ENCODE measurements at places on chromosomes 2 and 18.

DNA sequence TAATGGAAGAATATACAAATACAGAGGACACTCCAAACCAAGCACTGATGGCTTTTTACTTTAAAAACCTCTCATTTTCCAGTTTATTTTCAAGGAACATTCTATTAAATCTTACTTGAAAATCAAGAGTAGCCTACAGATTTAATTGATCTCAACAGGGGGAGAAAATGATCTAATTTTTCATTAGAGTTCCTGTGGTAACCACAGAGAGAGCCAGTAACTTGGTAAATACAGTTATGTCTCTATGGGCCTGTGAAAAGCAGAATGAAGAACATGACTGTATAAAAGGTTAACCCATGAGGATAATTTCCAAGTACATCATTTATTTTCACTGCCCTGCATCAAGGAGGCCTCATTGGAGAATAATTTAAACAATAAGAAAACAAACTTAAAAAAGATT lies 39.8 kb upstream of the ITPRID2 start:
- no peak for DNase-seq

DNA sequence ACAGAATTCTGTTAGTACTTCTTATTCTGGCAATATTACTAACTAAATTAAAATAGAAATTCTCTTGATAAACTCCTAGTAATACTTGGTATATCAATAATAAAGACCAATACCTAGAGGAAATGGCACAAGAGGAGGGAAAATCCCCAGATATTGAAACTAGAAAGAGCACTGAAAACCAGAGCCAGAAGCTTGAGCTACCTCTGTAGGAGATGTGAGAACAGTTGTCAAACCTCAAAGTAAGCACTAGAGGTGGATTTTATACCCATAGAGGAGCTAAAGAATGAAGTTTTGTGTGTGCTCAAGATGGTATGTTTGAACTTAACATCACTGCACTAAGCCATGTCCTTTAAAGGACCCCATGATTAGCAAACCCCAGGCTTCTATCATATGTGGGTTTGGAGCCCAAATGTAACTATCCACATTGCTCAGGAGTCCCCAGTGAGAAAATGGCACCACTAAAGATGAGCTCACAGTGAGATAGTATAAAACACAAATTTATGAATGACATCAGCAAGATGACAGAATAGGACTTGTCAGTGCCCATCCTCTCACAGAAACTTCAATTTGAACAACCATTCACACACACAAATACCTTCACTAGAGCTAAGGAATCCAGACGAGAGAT lies 122.1 kb downstream of the PKP4 start:
- DNase-seq: no peak

DNA sequence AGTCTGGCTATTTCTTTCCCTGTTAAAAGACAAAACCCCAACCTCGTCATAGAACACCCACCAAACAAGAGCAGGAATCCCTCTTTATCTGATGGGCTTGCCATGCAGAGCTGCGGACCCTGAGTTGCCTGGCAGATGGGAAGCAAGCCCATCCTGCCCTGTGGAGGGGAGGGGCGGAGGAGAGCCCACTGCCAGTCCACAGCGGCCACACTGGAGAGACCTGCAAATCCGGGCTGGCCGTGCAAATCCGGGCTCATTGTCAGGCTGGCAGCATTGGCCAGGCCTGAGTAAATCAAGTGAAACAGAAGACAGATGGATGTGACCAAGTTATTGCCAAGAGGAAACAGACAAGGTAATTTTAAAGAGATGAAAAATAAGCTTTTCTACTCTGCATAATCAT lies 22.0 kb downstream of the MYL12B start:
- no peak for DNase-seq

DNA sequence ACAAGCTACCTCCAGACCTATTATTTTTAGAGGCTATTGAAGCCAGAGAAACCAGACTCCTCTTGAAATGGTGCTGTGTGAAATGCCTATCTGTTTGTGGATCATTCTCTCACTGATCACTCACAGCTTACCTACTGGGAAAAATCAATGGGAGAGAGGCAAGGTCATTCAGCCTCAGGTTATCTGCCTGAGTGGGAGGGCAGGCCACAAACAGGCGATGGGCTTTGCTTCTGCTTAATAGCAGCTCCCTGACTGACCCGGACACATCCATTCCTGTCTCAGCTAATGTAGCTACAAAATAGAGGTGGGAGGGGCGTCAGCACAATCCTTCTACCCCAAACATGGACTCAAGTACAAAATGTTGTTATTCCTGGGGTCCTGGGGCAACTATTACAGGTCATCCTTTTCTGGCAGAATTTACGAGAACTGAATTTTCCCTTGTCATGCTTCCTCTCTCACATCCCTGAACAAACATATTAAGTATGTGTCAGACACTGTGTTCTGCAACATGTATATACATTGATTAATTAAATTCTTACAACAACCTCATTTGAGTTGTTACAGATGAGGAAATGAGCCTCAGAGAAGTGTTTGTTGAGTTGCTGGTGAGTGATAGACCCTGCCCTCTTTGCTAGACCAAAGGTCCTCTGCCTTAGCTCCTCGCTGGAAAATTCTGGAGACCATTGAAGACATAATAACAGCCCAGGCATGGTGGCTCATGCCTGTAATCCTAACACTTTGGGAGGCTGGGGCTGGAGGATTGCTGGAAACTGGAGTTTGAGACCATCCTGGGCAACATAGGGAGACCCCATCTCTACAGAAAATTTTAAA lies 60.5 kb downstream of the CDK15 start:
- DNase-seq: no peak

- no peak for DNase-seq
Measured at GRCh38 chr2:1995987-1996386, 251.7 kb upstream of the PXDN start.

DNA sequence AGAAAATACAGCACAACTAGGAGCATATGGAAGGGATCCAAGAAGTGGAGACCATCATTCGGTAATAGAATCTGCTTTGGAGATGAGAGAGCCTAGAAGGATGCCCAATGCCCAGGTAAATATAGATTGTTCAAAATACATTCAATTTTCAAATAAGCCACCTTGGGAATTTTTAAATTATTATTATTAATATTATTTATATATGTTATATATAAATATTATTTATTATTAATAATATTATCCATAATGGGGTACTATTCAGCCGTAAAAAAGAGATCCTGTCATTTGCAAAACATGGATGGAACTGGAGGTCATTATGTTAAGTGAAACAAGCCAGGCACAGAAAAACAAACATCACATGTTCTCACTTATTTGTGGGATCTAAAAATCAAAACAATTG lies 127.8 kb upstream of the NDUFV2 start:
- DNase-seq: no peak

GRCh38 chr2:78553866-78554647 lies 471.4 kb upstream of the REG3G start:
- no peak for DNase-seq

DNA sequence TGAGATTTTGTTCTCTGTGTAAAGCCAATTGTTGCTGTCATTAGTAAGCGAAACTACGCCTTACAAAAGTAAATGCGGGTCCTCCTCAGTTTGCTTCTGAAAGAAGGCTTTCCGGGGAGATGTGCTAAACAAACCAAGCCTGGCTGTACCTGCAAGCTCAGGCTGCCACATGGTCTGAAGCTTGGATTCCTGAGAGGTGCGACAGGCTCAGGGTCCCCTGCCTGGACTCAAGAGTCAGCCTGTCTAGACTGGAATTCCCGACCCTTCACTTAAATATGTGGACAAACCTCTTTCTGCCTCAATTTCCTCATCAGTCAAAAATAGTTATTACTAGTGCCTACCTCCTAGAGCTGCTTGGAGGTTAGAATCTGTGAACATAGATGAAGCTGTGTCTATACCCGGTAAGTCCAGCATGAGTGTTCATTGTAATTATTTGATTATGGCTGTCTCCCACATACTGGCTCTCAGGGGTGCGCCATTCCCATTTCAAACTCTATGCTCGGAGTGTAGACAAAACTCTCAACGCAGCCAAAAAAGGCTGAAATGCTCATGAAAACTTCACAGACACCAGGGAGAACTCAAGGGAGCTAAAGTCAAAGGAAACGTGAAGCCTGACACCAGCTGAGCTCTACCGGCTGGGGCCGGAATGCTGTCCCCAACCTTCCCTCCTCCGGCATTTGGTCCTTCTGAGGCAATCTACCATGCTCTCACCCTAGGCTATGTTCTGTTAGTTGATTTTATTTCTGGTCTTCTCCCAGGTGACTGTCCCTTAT lies 31.4 kb downstream of the SOWAHC start:
- no peak for DNase-seq

DNA sequence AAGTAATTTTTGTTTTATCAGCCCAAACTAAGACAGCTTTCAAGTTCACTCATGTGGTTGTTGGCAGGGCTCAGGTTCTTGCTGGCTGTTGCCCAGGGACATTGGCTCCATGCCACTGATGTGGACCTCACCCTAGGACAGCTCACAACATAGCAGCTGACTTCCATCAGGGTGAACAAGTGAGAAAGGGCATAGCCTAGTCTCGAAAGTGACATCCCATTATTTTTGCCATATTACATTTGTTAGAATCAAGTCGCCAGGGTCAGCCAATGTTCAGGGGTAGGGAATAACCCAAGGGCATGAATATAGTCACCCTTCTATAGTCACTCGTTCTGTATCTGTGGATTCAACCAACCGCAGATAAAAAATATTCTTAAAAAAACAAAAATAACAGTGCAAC lies 10.7 kb upstream of the CWC22 start:
- DNase-seq: no peak

DNA sequence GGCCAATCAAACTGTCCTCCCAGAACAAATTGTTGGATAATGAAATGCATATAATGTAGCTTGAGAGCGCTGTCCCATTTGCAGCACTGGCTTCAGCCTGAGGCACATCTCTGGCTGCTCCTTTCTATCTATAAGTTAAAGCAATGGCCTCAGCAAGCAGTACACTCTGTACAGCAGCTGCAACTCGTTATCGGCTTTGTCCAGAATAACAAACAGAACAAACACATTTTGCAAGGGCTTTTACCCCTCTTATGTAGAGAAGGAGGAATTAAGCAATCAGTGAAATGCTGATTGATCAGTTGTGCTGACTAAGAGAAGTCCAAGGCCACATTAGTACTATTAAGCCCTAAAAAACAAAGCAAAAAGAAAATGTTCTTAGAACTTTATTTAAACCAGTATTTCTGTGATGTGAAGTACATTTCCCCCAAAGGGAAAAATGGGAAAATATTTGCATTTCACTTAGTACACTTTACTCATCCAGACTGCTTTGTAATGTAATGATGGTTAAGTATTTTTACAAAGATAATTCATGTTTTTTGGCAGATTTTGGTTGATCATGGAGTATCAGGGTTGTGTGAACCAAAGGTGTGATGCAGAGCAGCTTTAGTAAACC lies 15.0 kb upstream of the CPS1 start:
- no peak for DNase-seq

DNA sequence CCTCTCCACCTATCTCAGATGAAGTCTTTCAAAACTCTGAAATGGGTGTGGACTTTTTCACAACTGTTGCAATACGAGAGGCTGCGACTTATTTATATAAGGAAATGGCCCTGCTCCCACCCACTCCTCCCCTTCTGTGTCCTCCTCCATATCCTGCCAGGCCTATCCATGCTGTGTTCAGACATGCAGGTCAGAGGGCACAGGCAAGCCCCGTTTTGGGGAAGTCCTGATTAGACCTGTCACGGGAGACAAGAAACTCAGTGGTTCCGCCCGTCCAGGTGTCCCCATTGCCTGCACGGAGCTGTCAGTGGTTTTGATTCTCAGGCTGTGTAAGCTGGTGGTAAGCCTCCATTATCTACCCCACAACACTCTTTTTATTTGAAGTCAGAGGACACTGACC lies 99.6 kb upstream of the MGAT5 start:
- no peak for DNase-seq

DNA sequence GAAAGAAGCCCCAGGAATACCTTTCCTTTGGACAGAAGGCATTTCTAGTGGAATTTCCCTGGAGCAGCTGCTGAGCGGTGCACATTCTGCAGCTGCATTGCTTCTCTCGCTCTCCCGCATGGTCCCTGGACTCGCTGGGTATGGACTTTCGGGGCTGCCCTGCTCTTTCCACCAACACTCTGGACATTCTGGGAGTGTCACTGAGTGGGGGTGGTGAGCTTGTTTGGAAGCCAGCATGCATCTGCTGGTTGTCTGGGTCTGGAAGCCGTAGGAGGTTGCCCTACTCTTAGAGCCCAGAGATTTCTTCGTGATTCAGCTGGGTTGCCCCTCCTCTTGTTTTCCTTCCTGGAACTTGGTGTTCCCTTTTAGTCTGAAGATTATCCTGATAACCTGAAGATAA lies 52.6 kb downstream of the TWIST2 start:
- DNase-seq: no peak

DNA sequence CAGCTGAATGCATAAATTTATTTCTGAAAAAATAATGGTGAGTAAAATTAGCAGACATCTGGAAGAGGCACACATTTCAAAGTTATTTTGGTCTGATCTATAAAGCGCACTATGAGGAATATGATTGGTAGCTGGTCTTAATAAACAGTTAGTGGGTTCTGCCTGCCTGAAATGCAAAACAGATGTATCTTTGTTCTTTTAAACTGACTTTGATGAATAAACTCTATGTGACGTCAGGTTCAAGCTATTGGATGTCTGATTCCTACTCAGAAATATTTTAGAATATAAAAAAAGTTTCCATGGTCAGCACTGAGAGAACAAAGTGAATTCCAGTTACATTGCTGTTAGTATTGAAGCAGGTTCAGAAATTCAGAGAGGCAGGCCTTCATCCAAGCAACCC lies 136.4 kb downstream of the TPGS2 start:
- DNase-seq: no peak

DNA sequence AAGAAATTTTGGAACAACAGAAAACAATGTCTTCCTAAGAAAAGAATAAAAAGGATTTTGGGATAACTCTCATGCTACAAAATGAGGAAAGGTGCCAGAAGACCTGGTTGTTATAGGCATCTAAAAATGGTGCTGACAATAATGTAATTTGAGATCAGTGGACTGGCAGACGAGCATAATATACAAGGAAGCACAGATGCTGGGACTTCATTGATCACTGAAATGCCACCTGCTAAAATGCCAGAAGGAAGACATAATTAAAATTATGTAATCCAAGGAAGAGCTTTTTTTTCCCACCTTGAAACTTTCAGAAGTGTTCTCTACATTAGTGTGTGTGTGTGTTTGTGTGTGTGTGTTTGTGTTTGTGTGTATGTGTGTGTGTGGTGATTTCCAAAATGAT lies 535.9 kb downstream of the XIRP2 start:
- no peak for DNase-seq

DNA sequence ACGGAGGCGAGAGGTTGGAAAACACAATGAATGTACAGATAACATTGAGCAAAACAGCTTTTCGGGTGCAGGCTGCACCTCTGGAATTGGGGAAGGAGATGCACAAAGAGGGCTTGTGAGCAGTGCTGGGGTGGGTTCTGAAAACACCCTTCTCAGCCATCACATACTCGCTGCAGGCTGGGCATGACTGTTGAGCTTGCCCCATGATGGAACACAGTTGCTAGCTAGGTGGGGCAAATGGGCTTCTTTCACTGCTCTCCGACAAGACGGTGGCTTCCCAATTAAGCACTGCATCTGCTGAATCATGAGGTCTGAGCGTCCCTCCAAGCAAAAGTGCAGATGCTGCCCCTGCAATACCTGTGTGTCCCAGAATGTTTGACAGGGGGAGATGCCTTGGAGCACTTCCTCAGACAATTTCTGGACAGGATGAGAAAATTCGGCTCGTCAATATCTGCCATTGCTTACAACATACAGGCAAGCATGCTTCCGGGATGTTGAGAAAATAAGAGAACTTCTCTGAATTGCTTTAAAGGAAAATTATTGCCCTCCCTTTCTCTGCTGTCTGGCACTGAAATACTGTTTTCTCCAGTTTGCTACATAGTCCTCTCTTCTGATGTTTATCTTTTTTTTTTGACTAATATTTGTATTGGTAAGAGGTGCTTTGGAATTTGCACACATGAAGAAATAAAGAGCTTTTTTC lies 77.3 kb upstream of the SH3BP4 start:
- no peak for DNase-seq

GRCh38 chr2:230411570-230412370 lies 4.2 kb upstream of the SP100 start:
- DNase-seq: peak; percentile 35
